ENCODE measurements at places on chromosomes 6 and 20. TPM values are rescaled to one million over a fixed set of nuclear protein-coding genes. Genes with fewer than 3 reads are reported as not detected.

GRCh38 chr20:55067158-55067825 is 591.9 kb downstream of the DOK5 start:
- H3K36me3 ChIP-seq, result no peaks in the 10 kb centered on the region
- no peaks in the 10 kb centered on the region for H3K27me3 ChIP-seq
- no peak overlapping the region for H3K27ac ChIP-seq
- DNase-seq, result no peak
- H3K4me3 ChIP-seq, result no peak overlapping the region
- H3K4me1 ChIP-seq, result no peaks in the 10 kb centered on the region

DNA sequence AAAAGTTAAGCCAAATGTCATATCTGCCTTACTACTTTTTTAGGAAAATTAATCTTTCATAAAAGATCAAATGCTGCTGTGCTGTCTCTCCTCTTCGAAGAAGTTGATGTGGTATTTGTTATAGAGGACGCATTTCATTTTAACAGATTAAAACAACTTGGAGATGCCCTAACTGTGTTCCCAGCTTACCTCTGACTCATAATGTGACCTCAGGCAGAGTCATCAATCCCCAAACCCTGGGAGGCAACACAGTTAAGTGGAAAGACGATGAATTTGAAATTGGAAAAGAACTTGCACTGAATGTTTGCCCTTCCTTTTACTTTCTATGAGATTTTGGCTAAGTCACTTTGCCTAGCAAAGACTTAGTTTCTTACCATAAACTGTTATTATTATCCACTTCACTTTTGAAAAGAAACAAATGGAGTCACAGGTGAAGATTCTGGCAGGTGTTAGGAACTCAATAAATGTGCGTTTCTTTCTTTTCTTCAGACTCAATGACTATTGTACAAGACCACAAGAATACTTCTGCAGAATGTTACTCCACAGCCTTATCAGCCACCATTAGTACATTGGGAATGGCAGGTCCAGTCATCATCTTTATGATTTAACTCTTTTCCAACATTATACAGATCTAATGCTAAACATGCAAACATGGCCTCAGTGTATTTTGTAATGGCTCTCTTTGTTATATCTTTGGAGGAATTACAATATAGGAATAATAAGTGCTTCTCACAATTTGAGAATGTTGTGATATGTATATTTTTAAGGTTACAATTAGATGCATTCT is 102.6 kb downstream of the COL21A1 start:
- H3K4me1 ChIP-seq, result no peaks in the 10 kb centered on the region
- no peak for DNase-seq
- no peak overlapping the region for H3K4me3 ChIP-seq

DNA sequence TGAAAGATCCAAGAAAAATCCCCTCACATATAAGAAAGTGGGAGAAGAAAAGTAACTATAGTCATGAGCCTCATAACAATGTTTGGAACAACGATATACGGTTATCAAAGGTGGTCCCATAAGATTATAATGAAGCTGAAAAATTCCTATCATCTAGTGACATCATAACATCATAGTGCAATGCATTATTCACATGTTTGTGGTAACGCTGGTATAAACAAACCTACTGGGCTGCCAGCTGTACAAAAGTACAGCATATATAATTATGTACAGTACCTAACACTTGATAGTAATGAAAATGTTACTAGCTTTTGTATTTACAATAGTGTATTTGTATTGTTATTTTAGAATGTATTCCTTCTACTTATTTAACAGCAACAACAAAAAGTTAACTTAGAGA is 240.7 kb downstream of the RNGTT start:
- DNase-seq, result no peak
- H3K27ac ChIP-seq, result no peak overlapping the region
- peaks cover 16% of the 10 kb centered on the region for H3K4me1 ChIP-seq
- H3K4me3 ChIP-seq, result no peak overlapping the region
- peaks cover 17% of the 10 kb centered on the region for H3K36me3 ChIP-seq

- no peaks in the 10 kb centered on the region for H3K36me3 ChIP-seq
- peak; percentile 12 for DNase-seq
- no peaks in the 10 kb centered on the region for H3K27me3 ChIP-seq
- no peaks in the 10 kb centered on the region for H3K4me1 ChIP-seq
These were observed 322.2 kb downstream of the PLCB1 start for GRCh38 chr20:8454137-8454712.

LYRM2 gene
- 18.3 TPM for total RNA-seq

GRCh38 chr20:15542655-15543054 is 1030.6 kb downstream of the KIF16B start:
- no peaks in the 10 kb centered on the region for H3K36me3 ChIP-seq
- no peaks in the 10 kb centered on the region for H3K27me3 ChIP-seq
- no peak for DNase-seq
- no peak overlapping the region for H3K4me3 ChIP-seq
- no peak overlapping the region for H3K27ac ChIP-seq
- H3K4me1 ChIP-seq, result no peaks in the 10 kb centered on the region

GRCh38 chr6:160247457-160247883 is 11.2 kb downstream of the SLC22A2 start:
- no peak overlapping the region for H3K27ac ChIP-seq
- H3K36me3 ChIP-seq, result no peaks in the 10 kb centered on the region
- H3K4me3 ChIP-seq, result no peak overlapping the region
- no peak for DNase-seq
- H3K27me3 ChIP-seq, result peaks cover 5% of the 10 kb centered on the region
- H3K4me1 ChIP-seq, result peaks cover 3% of the 10 kb centered on the region

C6orf52 gene
- 1.3 TPM for total RNA-seq

DNA sequence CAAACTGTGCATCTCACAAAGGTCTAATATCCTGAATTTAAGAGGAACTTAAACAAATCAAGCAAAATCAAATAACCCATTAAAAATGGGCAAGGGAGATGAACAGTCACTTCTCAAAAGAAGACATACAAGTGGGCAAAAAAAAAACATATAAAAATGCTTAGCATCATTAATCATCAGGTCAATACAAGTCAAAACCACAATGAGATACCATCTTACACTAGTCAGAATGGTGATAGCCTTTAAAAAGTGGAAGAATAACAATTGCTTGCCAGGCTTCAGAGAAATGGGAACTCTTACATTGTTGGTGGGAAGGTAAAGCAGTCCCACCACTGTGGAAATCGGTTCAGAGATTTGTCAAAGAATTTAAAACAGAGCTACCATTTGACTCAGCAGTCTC is 646.7 kb upstream of the PTCHD4 start:
- no peak for DNase-seq
- H3K27me3 ChIP-seq, result no peaks in the 10 kb centered on the region
- no peaks in the 10 kb centered on the region for H3K36me3 ChIP-seq
- no peak overlapping the region for H3K27ac ChIP-seq
- H3K4me3 ChIP-seq, result no peak overlapping the region
